ENCODE measurements at places on chromosomes 13 and 19.

DNA sequence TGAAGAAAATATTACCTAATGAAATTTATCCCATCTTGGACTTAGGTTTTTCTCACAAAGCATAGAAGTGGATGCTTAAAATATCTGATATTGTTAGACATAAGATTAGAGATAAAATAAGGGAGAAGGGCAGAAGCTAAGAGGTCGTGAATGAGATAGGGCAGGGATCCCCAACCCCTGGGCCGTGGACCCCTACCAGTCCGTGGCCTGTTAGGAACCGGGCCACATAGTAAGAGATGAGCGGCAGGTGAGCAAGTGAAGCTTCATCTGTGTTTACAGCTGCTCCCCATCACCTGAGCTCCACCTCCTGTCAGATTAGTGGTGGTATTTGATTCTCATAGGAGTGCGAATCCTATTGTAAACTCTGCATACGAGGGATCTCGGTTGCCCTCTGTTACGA lies 202.9 kb downstream of the GPC5 start:
- DNase-seq: no peak

- no peak for DNase-seq
Measured at GRCh38 chr13:21399741-21400140, 59.4 kb downstream of the ZDHHC20 start.

DNA sequence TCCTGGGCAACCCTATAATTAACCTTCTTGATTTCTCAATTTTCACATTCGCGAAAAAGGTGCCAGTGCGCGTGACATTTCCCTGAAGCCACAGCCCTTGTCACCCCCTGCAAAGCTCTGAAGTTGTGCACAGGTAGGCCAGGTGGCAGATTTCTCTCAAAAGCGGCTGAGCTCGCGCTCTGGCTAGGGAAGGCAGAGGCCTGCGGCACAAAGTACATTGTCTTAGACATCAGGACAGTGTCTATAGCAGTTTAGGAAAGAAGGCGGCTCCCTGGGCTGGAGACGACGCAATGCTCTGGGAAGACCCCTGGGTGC lies 42.9 kb upstream of the ZNF14 start:
- DNase-seq: no peak

DNA sequence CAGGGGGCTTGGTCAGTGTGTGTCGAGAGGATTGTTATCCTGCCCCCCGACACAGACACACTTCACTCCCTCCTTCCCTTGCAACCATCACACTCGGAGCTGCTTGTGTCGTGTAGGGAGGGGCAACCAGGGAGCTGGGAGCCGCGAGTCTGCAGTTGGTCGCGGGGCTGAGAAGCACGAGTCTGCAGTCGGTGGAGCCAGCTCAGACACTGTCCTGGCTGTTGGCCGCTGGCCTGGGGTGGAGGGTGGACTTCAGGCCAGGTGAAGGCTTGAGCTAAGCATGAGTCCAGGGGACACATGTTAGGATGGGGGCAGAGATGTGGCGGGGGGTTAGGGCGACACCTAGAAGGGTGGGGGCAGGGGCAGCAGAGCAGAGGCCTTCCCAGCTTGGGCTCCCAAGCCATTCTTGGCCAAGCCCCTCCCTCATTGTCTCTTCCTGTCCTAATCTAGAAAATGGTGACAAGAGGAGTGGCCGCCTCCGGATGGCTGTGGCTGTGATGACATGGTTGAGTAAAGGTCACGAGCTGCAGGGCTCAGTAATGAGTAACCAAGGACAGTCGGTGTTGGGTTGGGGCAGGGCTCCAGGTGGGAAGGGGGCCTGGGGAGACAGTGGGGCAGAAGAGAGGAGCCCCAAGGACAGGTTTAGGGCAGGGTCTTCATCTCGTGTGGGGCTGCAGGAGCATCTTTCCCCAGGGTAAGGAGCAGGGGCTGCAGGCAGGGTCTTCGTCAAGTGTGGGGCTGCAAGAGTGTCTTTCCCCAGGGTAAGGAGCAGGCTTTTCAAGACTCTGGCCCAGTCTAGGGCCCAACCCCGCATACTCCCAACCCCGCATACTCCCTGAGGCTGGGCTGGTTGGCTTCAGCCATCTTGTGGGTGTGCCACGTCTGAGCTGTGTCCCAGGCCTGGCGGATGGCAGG lies 8.6 kb downstream of the PPP5C start:
- no peak for DNase-seq

- no peak for DNase-seq
Measured at GRCh38 chr13:106690779-106691178, 122.8 kb upstream of the ARGLU1 start.

GRCh38 chr19:3073931-3074595 lies 11.8 kb upstream of the TLE5 start:
- DNase-seq: no peak

- DNase-seq: no peak
Measured at GRCh38 chr13:27110056-27110746, 61.4 kb downstream of the USP12 start.

All from stimulated activated CD8-positive, alpha-beta memory T cell treated with anti-CD3 and anti-CD28 coated beads, Interleukin-4, amount 100 ng/mL, for 4 hours (primary cell).